ELF-1 (cell line): ENCODE measurements at places on chromosomes 5 and 9.

DNA sequence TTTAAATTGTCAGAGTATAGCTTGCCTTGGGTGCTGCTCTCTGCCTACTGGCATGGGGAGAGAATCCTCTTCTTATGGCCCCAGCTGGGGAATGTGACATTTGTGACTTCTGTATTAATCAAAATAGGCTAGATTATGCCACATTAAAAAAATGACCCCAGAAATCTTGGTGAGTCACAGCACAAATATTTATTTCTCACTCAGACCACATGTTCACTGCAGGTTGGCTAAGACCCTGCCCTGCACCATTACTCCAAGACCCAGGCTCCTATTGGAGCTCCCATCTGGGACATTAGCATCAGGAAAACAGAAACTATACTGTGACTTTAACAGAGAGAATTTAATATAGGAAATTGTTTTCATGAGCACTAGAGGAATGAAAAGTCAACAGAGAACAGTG, 16.6 kb upstream of the WHRN start:
- DNase-seq, result no peak

GRCh38 chr5:135064235-135064570, 30.2 kb upstream of the PITX1 start:
- no peak for DNase-seq

DNA sequence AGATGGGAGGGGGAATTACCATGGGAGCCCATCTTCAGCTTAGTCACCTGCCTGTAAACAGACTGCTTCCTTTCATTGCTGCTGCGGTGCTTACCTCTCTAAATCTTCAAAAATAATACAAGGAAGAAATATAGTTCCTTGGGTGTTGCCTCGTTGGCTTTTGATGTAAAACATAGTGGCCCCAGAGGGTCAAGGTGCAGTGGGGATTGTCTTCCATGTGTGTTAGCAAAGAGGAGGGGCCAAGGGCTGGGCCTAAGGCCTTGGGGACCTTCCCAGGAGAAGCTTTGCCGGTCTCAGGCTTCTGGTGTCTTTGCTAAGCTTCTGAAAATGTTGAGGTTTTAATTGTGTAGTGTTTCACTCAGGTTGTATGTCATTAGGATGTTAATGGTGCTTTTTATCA, 90.0 kb downstream of the PDE8B start:
- no peak for DNase-seq

DNA sequence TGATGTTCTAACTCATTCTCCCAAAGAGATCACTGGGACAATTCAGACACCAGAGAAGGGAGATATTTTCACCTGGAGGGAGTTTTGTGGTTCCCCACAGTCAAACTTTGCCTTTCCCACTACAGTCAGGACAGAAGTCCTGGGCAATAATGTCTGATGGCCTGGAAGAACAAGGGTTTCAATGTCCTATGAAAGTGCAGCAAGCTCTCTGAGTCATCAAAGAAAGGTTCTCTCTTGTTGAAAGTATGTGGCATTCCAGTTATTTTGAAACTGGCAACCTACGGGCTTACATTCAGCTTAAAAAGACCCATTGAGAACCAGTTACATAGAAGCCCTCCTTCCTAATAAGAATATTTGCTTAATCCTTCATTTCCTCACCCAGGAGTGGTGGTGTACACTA, 103.9 kb downstream of the INSYN2B start:
- no peak for DNase-seq

DNA sequence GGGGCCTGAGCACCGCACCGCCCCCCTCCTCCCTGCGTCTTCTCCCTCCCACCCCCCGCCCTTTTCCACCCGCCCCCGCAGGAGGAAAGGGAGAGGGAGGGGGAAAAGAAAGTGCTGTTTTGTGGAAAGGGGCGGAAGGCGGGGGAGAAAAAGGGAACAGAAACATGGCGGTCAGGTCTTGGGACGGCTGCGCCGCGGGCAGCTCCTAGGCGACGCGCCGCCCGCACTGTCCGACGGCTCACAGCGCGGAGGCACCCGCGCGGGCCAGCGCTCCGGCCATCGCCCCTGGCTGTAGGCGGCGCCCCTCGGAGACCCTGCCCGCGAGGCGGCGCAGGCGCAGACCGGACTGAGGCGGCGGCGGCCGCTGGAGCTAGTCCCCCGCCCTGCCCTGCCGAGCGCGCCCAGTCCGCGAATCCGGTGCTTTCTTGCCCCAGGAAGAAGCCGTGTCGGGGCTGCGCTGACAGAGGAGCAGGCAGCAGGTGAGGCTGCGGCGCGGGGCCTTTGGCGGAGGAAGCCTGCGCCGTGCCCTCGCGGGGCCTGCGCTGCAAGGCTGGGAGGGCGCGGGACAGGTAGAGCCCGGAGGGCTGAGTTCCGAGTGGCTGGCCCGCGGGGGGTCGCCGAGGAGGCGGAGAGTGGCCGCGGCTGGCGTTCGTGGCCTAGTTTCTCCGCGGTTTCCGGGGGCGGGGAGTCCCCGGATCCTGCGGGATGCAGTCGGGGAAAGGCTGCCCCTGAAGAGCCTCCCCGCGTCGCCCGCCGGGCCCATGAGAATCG, at the start of gene DENND4C:
DENND4C (plus strand) TSS at position 339 of the 771 bp plus-strand sequence. CDS start 45,482 bp downstream, outside the sequence.
- DNase-seq, result peak; percentile 96

GRCh38 chr9:6764950-6765349, 7.2 kb downstream of the KDM4C start:
- no peak for DNase-seq

- DNase-seq, result no peak
Measured at GRCh38 chr5:124644138-124644537, 102.3 kb downstream of the ZNF608 start.

GRCh38 chr5:10463566-10463965, 21.9 kb downstream of the ROPN1L start:
- DNase-seq, result no peak

DNA sequence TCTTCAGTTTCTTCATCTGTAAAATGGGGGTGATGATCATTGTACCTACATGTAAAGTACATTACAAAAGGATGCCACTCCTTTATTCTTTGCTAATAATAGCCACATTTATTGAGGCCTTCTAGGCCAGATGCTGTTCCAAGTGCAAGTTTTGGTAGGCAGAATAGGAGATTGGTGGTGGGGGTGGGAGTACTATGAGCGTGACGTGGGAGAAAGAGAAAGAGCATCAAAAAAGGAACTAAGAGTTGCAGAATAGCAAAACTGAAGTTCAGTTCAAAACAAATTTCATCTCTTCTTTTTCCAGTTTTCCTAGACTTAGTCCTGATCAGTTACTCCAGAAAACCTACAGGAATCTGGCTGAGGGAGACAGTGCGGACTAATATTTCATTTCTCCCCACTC, 174.1 kb downstream of the SNX18 start:
- DNase-seq, result no peak
